Vagina (tissue), 2 donors: ENCODE measurements at places on chromosomes 7 and 10.

- no peak for DNase-seq
Observed at GRCh38 chr7:6530626-6531491, 20.4 kb downstream of the GRID2IP start.

GRCh38 chr7:36021367-36021766 lies 131.7 kb upstream of the EEPD1 start:
- DNase-seq: peak; percentile 56

DNA sequence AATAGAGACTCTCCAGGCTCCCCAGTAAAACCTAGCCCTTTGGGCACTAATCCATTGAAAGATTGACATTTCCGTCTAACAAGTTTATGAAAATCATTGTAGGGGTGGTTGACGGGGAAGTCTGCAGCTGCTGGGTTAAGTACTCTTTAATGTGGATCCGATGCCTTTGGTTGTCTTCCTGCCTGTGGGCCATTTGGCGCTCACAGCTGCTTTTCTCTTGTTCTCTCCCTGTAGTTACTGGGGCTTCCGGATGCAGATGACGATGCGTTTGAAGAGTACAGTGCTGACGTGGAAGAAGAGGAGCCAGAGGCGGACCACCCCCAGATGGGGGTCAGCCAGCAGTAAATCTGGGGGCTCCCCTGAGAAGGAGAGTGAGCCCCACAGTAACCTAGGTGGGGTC lies 22.4 kb downstream of the MTURN start:
- DNase-seq: no peak

DNA sequence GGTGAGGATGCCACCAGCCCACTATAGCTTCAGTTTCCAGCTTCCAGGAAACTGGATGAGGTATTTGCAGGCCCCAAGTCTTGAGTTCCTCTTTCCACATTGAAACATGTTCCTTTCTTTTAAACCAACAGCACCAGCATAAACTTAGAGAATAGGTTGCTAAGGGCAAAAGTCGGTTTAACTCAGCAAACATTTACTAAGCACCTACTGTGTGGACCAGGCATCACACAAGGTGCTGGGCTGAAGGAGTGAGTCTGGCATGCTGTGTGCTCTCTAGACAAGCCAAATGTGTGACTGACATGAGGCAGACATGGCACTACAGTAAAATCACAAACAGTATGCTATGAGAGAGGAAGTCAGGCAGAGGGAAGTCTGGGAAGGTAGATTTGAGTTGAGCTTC lies 11.0 kb upstream of the RASSF4 start:
- peak; percentile 67 for DNase-seq

- DNase-seq: no peak
Observed at GRCh38 chr10:22534849-22535604, 179.4 kb downstream of the PIP4K2A start.

GRCh38 chr10:117653170-117653515 lies 110.6 kb downstream of the EMX2 start:
- DNase-seq: no peak

GRCh38 chr7:88480896-88481295 lies 174.2 kb upstream of the STEAP4 start:
- DNase-seq: no peak

GRCh38 chr10:11017000-11017569 lies 587 bp upstream of the CELF2 start:
- no peak for DNase-seq

GRCh38 chr7:147412782-147413556 lies 1177.6 kb upstream of the C7orf33 start:
- no peak for DNase-seq

DNA sequence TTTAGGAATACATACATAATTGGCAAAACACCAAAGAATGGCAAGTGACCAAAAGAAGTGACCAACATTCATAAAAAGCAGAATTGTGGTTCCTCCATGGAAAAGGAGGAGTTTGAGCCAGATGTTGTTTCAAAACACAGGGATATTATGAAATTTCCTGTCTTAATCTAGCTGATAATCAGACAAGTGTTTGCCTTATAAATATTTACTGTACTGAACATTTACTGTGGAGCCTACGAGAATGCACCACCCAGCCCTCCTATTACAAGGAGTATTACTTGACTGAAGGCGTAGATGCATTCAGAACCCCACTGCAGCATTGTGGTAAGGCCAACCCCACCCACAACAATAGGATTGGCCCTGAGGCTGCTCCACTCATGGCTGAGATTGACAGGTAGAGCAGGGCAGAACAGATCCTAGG lies 118.9 kb downstream of the AKR1D1 start:
- no peak for DNase-seq

- no peak for DNase-seq
Observed at GRCh38 chr7:3370068-3370830, 69.2 kb downstream of the SDK1 start.

DNA sequence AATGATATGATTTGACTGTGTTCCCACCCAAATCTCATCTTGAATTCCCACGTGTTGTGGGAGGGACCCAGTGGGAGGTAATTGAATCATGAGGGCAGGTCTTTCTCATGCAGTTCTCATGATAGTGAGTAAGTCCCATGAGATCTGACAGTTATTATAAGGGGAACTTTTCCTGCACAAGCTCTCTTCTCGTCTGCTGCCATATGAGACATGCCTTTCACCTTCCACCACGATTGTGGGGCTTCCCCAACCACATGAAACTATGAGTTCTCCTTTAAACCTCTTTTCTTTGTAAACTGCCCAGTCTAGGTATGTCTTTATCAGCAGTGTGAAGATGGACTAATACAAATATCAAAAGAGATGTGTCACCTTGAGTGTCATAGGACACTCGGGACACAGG lies 502.7 kb upstream of the PODXL start:
- no peak for DNase-seq

DNA sequence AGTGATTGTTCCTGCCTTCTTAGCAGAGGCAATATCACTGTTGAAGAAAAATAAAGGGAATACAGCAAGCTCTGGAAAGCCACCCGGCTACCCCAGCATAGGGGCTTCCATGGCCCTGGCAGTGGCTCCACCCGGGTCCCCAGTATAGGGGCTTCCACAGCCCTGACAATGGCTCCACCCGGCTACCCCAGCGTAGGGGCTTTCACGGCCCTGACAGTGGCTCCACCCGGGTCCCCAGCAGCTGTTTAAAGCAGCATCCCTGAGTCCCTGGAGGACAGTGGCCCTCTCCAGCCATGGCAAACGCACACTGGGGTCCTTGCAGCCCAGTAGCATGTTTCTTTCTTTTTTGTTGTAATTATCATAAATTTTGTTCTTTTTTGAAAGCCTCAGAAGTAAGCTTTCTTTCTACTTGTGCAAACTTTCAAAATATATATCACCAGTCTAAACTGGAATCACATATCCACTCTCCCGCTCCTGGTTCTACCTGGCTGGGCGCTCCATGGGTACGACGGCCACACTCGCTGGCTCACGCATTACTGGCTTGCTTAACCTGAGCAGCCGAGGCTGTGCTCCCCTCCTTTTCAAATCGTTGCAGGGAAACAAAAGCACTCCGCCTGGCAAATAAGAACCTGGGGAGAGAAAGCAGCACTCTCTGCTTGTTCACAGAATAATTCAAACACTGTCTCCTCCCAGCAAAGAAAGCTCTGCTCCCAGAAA lies 62.1 kb downstream of the TCERG1L start:
- no peak for DNase-seq

GRCh38 chr7:100682991-100683658 lies 9.6 kb downstream of the GNB2 start:
- no peak for DNase-seq

GRCh38 chr10:125817337-125817946 lies 5.6 kb downstream of the UROS start:
- no peak for DNase-seq

DNA sequence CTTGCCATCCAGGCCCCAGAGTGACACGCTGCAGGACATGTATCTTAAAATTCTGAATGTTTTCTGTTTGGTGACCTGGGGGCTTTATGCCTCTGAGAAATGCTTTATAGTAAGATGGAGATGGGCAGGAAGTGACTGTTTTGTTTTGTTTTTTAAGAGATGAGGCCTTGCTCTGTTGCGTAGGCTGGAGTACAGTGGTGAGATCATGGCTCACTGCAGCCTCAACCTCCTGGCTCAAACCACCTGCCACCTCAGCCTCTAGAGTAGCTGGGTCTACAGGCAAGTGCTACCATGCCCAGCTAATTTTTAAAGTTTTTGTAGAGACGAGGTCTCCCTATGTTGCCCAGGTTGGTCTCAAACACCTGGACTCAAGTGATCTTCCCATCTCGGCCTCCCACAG lies 20.6 kb downstream of the ZNF777 start:
- DNase-seq: peak; percentile 46

DNA sequence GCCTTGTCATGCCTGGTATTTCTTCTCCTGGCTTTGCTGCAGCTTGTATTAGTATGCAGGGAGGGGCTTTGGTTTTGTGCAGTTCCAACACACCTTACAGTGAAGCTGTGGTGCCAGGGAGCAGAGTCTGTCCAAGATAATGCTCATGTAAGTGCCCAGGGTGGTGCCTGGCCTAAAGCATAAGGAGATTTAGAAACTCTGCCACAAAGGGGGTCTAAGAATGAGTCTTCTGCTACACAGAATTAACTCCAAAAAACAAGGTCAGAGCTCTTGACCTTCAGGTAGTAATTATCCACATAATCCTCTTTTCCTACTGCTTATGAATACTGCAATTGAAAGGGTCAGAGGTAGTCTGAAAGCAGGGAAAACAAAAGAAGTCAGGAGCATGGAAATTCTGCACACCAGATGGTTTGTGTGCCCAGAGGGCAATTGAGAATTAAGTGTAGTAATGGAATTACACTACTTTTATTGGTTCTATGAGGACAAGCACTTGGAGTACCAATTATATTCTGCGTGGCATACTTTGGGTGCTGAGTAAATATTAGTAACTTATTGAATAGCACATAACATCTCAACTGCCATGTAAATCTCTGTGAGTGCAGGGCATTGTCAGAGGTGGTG lies 121.5 kb downstream of the KAT6B start:
- no peak for DNase-seq

GRCh38 chr7:70266186-70266585 lies 667.9 kb downstream of the AUTS2 start:
- DNase-seq: no peak

DNA sequence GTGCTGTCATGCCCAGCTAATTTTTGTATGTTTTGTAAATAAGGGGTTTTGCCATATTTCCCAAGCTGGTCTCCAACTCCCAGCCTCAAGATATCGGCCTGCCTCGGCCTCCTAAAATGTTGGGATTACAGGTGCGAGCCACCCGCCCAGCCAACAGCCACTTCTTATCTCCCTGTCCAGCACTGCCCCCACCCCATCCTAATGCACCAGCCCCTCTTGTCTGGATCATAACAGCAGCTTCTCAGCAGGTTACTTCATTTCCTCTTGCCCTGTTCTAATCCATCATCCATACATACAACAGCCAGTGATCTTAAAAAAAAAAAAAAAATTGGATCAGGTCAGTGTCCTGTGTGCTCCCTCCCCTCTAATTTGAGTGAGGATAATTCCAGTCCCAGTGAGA lies 12.8 kb upstream of the FRAT2 start:
- DNase-seq: no peak

- DNase-seq: no peak
Observed at GRCh38 chr7:36564489-36564888, 159.8 kb downstream of the AOAH start.

DNA sequence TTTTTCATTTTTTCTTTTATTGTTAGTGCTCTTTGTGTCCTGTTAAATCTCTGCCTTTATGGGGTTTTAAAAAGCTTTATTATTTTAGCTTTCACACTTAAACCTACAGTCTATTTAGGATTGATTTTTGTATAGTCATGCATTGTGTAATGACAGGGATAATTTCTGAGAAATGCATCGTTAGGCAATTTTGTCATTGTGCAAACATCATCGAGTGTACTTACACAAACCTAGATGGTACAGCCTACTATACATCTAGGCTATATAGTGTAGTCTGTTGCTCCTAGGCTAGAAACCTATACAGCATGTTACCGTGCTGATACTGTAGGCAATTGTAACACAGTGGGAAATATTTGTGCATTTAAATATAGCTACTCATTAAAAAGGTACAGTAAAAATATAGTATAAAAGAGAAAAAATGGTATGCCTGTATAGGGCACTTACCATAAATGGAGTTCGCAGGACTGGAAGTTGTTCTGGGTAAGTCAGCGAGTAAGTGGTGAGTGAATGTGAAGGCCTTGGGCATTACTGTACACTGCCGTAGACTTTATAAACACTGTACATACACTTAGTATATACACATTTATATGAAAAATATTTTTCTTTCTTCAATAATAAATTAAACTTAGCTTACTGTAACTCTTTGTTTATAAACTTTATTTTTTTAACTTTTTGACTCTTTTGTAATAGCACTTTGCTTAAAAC lies 16.0 kb downstream of the UBE2D1 start:
- no peak for DNase-seq

GRCh38 chr7:100684534-100685042 lies 9.5 kb downstream of the GIGYF1 start:
- DNase-seq: no peak

GRCh38 chr10:32163762-32164148 lies 107.5 kb upstream of the KIF5B start:
- DNase-seq: no peak

GRCh38 chr10:112666094-112666493 lies 219.1 kb downstream of the VTI1A start:
- no peak for DNase-seq

GRCh38 chr10:103241262-103242011 lies 4.2 kb upstream of the RPEL1 start:
- no peak for DNase-seq

DNA sequence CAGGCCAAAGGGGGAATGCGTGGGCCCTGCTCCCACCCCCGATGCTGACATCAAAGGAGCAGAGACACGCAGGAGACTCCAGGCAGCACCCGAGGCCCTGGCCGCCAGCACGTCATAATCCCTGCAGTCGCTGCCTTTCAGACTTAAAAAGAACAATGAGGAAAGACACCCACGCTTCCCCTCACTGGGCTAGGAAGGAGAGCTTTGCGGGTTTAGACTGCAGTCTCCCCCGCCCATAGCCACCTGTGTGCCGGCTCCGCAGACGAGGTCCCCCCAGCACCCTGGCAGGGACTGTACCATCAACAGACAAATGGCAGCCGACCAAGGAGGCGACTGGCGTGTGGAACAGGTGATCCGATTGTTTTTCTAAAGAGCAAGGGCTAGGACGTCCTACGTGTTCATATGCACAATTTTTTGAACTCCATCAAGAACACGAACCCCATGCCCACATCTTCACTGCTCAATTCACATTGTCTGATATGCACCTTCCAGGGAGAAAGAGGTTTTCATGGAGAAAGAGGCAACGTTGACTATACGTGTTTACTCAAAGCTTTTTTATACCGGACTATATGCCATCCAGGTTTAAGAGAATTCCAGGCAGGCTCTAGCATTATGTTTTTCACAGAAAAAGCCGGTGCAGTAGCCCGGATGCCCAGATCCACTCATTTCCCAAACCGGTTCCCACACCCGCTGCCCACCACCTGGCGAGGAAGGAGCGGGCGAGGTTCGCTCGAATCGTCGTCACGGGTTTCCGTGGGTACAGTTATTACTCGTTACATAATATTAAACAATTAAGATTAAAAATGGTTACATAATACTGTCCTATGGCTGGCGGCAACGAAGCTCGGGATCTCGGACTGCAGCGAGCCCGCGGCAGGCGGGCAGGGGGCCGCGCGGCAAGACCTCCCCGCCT lies 1.1 kb downstream of the GRB10 start:
- no peak for DNase-seq

GRCh38 chr7:44321796-44322195 lies 3.6 kb downstream of the CAMK2B start:
- no peak for DNase-seq

- DNase-seq: no peak
Observed at GRCh38 chr7:132551886-132552285, 24.4 kb downstream of the PLXNA4 start.

- DNase-seq: no peak
Observed at GRCh38 chr7:92425311-92425947, 21.9 kb upstream of the GATAD1 start.

- no peak for DNase-seq
Observed at GRCh38 chr7:137839903-137840779, 6.6 kb downstream of the DGKI start.
